Cardiac muscle cell (in vitro differentiated cells and primary cell): ENCODE measurements at places on chromosomes 3 and 15.

GRCh38 chr15:76334438-76335306 is 1.9 kb upstream of the ISL2 start:
- DNase-seq, result no peak

DNA sequence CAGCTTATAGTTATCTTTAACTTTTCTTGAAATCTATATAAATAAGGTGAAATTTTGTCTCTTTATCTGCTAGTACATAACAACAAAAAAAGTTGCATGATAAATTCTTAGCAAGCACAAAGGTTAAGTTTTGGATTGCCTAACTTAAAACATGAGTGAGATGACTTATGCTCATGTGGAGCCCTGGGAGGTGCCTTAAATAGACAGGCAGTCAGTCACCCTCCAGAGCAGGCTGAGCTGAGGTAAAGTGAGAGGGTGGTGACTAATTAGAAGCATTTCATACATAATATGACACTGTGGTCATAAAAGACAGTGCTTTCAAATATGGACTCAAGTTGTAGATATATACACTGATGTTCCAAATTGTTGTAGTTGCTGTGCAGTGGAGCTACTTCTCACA is 14.6 kb upstream of the MME start:
- no peak for DNase-seq

DNA sequence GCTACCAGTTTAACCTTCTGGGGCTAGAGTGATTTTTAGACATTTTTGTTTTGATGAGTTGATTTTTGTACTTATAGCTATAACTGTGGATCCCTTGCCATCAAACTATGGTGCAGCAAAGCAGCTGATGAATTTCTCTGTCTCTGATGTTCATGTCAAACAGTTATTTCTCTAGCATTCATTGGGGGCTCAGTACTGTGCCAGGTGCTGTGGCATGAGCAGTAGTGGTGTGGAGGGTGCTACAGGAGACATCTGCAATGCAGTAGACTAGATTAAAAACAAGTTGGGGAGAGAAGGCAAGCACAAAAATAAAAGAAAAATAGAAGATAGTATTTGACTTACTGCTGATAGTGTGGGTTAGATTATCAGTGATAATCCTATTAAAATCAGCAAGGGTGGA is 95.3 kb downstream of the AKAP13 start:
- no peak for DNase-seq

DNA sequence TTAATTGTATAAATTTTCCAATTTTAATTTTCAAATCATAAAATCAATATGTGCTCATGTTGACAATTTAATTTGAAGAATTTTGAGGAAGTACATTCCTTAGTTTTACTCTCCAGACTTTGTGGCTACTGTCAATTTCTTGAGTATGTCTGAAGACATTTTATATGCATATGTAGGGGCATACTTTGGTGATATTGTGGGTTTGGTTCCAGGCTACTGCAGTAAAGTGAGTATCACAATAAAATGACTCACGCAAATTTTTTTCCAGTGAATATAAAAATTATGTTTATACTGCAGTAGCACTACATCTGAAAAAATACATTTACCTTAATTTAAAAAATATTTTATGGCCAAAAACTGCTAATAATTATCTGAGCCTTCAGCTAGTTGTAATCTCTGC is 123.2 kb upstream of the PLCL2 start:
- no peak for DNase-seq

GRCh38 chr3:123623346-123623880 is 38.6 kb upstream of the HACD2 start:
- no peak for DNase-seq

DNA sequence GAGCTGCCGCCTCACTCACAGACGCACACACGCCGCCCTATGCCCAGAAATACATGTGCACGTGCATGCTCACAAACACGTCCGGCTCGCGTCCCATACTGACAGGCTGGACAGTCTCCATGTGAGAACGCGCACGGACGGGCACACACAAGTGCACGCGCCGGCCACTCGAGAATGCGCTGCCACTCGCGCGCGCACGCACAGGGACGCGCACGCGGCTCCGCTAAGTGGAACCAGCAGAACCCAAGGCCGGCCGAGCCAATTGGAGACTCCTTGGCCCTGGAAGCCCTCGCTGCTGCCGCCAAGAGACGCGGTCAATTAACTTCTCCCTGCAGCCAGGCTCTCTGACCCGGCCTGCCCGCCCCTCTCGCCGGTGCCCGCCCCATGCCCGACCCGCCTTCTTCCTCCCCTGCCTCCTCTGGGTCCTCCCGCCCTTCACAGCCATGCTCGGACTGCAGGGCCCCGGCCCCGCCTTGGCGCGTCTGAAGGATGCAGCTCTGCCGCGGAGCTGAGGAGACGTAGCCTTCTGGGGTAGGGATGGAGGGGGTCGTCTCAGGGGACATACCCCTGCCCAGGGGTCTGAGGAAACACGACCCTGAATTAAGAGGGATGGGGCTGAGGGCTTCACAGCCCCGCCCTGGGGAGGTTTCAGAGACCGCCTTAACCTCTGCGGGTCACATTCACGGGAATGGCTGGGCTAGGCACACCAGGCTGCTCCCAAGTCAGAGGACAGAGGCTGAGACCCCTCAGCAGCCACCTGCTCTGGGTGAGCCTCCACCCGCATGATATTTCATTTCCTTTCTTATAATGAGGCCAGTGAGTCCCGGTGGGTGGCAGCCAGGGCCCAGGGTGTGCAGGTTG is 15.0 kb downstream of the PTH1R start:
- peak; percentile 94 for DNase-seq

- DNase-seq, result no peak
Observed at GRCh38 chr15:90161950-90162361, 39.2 kb upstream of the SEMA4B start.

GRCh38 chr3:148006508-148006907 is 597.3 kb downstream of the ZIC1 start:
- DNase-seq, result no peak

DNA sequence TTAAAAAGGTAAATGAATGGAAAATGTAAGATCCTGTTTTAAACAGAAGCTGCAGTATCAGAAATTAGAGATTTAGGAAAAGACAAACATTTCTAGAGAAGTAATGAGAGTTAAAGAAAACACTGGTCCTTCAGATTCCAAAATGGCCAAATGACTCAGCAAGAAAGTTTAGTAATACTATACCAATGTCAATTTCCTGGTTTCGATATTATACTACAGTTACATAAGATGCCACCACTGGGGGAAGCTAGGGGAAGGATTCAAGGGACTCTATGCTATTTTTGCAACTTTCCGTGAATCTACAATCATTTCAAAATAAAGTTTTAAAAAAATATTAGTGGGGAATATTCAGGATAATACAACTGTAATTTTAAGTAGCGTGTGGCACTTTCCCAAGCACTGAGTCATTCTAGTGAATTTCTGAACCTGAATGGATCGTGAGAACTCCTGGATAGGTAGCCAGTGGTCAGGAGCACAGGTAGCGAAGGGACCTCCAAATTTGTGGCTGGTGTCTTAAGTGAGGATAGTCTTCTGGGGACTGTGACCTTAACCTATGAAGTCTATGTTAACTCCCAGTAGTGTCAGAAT is 37.6 kb downstream of the TMCC1 start:
- DNase-seq, result peak; percentile 57

- DNase-seq, result peak; percentile 71
Observed at GRCh38 chr15:37771465-37771864, 163.0 kb upstream of the TMCO5A start.
